Spleen (tissue), 13 donors: ENCODE measurements at places on chromosomes 11 and 22.

DNA sequence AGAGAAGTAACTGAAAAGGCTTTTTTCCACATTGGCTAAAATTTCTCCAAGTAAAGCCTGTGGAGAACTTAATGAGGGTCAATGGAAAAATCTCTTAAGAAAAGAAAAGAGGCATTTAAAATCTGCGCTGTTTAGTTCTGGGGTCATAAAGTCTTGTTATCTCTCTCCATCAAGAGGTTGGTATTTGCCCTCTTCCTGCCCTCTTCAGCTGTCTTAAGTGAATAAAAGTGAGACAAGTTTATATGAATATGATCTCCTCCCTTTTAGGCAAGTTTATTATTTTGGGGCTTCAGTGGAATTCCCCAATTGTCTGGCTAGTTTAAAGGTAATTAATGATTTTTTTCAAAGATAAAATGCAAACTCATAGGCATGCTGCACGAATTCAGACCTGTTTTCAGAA lies 89.6 kb downstream of the ARL14EP start:
- no peak for DNase-seq

- no peak for DNase-seq
Observed at GRCh38 chr22:24053481-24054226, 42.5 kb downstream of the CABIN1 start.

DNA sequence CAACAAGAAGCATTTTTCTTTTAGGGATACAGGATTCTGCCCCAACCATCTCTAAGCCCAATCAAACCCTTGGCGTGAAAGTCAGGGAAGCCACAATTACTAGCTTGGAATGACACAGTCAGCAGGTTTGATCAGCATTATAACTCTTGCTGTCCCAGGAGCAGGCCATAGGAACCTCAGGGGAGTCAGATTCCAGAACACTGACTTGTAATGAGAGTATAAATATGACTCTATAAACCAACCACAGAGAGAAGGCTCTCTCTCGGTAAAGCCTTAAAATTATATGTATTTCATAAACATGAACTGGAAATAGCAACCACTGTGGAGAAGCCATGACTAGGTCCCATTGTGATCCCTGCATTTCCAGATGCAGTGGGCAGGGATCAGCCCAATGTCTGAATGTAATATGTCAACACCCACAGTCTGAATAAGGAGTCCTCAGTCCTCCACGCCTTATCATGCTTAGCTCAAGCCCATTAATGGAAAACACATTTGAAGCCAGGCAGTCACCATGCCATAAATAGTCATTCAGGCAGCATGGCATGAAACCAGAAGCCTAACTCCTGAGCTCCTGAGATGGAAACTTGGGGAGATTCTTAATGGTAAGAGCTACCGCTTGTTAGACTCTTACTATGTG lies 99.1 kb upstream of the MTNR1B start:
- DNase-seq, result no peak

- DNase-seq, result no peak
Observed at GRCh38 chr11:84817998-84818397, 809.1 kb downstream of the DLG2 start.

GRCh38 chr22:19959043-19959586 lies 17.5 kb upstream of the TXNRD2 start:
- DNase-seq, result peak; percentile 80

DNA sequence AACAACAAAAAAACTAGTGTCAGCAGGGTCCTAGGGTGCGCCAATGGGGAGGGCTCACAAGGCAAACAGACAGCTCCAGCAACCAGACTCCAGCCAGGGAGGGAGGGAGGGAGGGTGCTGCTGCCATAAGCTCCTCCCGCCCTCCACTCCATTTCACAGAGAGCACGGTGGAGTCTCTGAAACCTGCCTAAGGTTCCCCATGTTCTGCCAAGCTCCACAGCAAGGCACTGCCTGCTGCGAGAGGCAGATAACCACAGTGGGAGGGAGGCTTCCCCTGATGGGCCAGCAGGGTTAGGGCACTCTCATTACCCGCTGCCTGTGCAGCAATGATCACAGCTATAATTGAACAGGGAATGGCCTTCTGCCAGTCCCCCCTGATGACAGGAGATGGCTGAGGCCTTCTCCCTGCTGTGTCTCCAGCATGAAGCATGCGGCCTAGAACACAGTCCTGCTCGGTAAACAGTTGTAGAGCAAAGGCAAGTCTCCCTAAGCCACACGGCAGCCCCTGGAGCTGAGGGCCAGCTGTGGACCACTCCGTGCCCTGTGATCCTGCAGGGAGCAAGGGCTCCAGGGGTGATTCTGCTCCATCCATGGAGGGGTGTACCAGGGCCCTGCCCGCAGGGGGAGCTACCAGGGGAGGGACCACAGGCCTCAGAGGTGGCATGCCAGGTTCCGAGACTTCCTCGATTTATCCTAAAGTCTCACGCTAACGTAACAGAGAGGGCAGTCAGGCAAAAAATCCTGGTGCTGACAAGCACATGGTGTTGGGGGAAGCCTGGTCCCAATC lies 42.9 kb downstream of the PC start:
- DNase-seq, result no peak

DNA sequence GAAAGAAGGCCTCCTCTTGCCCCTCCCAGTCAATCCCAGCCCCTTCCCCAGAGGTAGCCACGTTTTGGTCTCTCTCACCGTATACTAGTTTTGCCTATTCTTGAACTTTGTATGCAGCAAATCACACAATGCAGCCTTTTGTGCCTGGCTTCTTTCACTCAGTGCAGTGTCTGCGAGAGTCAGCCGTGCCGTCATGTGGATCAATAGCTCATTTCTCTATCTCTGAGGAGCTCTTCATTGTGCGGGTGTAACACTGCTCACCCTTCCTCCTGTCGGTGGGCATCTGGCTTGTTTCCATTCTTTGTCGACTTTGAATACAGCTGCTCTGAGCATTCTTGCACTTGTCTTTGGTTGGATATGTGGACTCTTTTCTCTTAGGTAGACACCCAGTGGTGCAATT lies 146.5 kb downstream of the CACNA1I start:
- DNase-seq, result no peak

DNA sequence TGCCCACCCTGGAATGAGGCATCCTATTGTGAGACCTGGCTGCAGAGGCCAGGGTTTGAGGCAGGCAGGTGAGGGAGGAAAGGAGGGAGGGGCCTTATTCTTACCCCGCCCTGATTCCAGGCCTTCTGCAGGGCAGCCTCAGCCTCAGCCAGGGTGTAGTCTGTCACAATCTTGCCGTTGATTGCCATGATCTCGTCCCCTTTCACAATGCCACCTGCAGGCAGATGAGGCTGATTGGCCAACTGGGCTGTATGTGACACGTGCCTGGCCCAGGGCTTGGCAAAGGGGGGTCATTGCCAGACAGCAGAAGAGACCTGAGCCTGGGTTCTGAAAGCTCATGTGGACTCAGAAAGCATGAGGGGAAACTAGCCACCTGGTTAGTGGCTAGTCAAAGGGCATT lies 21.4 kb upstream of the ABCC8 start:
- DNase-seq, result peak; percentile 64
